Putamen (tissue), 1 donor: ENCODE measurements at places on chromosomes 13 and 19.
A peak's percentile ranks its signal among the peaks of the same experiment; 100 is the strongest.

- no peak for DNase-seq
Measured at GRCh38 chr19:19745496-19746285, 12.8 kb upstream of the ZNF14 start.

GRCh38 chr13:36530050-36530789 lies 97.9 kb downstream of the CCNA1 start:
- DNase-seq = no peak

- DNase-seq = no peak
Measured at GRCh38 chr19:13101590-13102415, 855 bp downstream of the LYL1 start.

DNA sequence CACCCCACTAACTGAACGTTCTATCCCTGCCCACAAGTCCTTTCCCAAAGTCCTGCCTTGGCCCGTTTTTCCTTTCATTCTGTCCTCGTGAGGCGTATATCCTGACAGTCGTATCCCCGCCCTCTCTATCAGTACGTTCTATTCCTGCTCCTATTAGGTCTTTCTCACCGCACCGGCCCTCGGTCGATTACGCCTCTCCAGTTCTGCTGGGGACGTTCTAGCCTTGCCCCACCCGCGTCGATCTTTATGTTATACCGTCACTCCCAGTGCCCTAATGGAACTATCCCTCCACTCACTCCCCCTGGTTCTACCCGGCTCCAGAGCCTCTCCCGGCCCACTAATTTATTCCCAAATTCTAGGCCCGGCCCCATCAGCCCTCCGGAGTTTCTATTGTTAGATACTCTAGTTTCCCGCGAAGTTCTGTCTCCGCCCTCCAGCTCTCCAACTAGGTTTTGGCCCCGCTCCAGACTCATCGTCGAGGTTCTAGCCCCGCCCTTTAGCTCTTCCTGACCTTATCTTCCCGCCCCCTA lies 2.0 kb downstream of the PLAUR start:
- no peak for DNase-seq

DNA sequence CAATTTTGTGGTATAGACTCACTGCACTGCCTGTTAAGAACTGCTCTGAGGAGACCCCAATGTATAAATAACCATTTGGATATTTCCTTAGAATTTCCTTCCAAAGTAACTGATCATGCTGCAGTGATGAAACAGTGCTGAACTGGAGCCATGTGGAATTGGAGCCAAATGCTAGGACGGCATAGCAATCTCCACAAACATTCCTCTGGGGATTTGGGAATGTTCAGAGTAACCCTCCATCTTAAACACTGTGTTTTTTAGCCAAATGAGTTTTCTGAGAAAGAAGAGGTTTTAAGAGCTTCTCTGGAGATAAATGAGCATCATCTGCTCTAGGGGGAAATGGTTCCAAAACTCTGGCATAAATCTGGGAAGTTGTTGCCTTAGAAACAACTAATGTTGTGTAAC lies 98.2 kb downstream of the OLFM4 start:
- no peak for DNase-seq

DNA sequence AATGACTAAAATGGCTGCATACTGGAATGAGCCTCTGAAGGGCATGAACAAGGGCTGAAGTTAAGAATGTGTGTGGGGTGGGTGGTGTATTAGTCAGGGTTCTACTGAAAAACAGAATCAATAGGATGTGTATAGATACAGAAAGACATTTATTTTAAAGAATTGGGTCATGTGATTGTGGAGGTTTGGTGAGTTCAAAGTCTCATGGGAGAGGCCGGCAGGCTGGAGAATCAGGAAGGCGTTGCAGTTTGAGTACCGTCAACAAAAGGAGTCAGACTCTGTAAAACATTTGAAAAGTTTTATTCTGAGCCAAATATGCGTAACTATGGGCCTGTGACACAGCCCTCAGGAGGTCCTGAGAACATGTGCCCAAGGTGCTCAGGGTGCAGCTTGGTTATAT lies 24.5 kb upstream of the CYSLTR2 start:
- DNase-seq = no peak

DNA sequence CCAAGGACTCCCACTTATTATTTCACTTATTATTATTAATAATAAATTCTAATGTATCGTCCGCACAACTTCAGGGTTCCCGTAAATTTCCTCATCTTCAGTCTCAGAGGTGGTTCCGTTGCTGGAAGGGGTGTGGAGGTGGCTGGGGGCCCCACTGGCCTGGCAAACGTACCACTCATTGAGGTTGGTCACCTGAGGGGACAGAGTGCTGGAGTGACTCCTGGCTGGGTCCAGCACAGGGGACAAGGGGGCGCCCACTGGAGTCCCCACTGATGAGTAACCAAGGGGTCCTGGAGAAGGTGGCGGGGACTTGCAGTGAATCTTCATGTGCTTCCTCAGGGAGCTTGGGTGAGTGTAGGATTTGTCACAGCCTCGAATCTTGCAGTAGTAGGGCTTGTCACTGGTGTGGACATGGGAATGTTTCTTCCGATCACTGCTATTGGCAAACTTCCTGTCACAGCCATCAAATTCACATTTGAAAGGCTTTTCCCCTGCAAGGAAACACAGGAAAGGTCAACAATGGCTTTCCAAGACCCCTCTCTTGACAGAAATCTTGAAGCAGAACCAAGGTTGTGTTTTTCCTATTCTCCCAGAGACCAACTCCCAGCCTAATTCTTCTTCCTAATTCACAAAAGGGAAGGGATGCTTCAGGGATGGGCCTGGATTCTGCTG lies 6.1 kb downstream of the ZIC5 start:
- DNase-seq = no peak

GRCh38 chr19:39145180-39145953 lies 19.8 kb downstream of the PAK4 start:
- DNase-seq = peak; percentile 72

GRCh38 chr19:5829567-5830310 lies 9.8 kb downstream of the FUT6 start:
- no peak for DNase-seq

- no peak for DNase-seq
Measured at GRCh38 chr13:80685942-80686341, 345.0 kb upstream of the SPRY2 start.

DNA sequence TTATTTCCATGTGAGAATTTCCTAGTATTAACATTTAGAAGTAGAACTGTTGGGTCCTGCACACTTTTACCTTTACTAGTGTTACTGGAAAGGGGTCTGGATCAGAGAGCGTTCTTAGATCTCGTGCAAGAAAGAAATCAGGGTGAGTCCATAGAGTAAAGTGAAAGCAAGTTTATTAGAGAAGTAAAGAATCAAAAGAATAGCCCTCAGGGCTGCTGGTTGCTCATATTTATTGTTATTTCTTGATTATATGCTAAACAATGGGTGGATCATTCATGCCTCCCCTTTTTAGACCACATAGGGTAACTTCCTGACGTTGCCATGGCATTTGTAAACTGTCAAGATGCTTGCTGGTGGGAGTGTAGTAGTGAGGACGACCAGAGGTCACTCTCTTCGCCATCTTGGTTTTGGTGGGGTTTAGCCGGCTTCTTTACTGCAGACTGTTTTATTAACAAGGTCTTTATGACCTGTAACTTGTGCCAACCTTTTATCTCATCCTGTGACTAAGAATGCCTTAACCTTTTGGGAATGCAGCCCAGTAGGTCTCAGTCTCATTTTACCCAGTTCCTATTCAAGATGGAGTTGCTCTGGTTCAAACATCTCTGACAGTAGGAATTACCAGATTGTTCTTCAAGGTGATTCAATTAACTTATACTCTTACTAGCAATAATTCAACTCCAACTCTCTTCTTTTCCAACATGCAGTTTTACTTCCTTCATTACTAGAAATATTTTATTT lies 27.4 kb downstream of the NDFIP2 start:
- DNase-seq = no peak

- no peak for DNase-seq
Measured at GRCh38 chr13:52830946-52831345, 17.5 kb downstream of the PCDH8 start.

- DNase-seq = no peak
Measured at GRCh38 chr13:49821216-49822009, 28.9 kb upstream of the KPNA3 start.

DNA sequence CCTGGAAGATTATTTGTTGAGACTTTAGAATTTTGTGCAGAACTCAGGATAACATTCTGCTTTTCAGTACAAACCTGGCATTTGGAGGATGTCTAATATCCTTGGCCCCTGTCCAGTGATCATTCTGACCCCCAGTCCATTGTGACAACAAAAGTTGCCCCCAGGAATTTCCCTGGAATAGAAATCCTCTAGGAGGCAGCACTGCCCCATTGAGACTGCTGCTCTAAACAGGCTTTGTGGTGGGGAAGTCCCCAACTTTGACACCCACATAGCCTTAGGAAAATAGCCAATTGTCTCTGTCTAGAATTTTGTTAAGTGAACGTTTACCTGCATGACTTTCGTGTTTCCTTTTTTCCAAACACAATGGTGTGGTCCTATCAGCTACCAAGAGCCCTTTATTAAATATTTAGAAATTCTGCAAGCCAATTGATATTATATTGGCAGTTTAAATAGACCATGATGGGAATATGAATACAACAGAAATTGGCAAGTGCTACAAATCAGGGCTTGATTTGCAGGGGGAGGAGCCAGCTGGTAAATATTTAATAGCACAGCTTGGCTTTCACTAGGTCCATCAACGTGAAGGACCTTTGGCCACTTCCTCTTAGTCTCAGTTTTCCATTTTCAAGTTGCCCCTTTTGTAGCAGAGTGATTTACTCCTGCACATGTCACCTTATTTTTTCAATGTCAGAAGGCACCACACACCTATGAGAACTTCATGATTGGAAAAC lies 451.7 kb downstream of the EFNB2 start:
- peak; percentile 58 for DNase-seq

DNA sequence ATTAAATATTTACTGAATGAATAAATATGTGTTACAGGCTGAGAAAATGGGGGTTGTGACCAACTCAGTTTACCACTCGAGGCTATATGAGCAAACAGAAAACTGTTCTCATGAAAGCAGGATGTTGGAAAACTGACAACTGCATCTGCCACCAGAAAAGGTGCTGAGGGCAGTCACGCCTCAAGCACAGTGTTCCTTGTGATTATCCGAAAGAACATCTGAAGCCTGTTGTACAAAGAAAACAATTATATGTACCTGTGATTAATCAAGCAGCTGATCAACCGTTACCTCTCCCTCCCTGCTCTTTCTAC lies 6.2 kb upstream of the KLK13 start:
- no peak for DNase-seq

GRCh38 chr13:23618341-23618740 lies 48.1 kb downstream of the TNFRSF19 start:
- no peak for DNase-seq

DNA sequence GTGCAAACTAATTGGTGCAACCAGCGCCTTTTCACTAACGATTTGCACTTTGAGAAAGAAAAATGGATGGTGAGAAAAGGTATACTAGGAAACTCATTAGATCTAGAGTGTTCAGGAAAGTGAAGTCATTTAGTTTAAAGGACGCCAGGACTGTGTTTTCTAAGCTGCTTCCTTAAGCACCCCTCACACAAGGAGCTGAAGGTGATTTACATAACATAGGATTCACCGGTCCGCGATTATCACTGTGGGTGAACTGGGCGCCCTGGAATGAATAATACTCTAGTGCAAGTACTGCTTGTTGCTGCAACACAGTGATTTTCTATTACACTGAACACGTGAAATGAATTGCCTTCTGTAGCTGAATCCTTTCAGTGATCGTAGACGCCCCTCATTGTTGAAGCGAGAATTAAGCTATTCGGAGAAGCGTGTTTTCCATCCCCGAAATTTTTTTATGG lies 2.6 kb upstream of the MAB21L1 start:
- no peak for DNase-seq

GRCh38 chr19:3357992-3358688 lies 8.2 kb upstream of the NFIC start:
- DNase-seq = no peak

- DNase-seq = no peak
Measured at GRCh38 chr13:73411067-73411809, 352.4 kb downstream of the KLF5 start.

DNA sequence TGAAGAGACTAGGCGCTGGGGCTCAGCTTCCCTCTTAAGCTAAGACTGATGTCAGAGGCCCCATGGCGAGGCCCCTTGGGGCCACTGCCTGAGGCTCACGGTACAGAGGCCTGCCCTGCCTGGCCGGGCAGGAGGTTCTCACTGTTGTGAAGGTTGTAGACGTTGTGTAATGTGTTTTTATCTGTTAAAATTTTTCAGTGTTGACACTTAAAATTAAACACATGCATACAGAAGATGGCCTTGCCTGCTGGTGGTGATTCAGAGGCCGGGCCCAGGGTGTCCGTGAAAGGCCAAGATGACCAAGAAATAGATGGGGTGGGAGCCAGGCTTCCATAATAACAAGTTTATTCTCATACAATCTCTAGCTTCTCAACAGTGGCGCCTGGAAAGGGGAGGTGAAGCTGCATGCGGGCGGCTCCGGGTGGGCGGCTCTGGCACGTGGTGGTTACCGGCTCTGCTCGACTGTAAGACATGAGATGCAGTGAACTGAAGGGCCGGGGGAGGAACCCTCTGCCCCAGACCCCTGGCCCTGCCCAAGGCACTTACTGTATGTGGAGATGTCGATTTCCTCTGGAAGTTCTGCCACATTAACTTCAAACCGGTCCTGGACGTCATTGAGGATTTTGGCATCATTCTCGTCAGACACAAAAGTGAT lies 10.5 kb downstream of the DDX39A start:
- no peak for DNase-seq

- DNase-seq = no peak
Measured at GRCh38 chr13:102593466-102593865, 3.3 kb upstream of the TPP2 start.

GRCh38 chr19:21023901-21024300 lies 3.4 kb downstream of the ZNF430 start:
- DNase-seq = no peak

DNA sequence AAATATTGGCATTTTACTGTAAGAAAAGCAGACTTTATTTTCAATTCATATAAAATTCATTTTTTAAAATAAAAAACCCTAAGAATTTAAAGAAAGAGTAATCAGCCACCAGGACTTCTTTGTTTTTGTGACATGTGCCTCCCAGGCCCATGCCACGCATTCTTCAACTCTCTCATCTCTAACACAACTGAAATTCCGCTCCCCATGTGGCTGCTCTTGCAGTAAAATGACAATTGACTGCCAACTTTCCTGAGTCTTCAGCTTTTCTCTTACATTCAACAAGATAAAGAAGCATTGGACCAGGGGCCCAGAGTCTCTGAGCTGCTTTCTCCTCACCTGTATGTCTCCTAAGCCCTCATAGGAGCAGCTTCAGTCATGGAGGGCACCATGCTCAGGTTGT lies 372.1 kb downstream of the UQCRFS1 start:
- no peak for DNase-seq

DNA sequence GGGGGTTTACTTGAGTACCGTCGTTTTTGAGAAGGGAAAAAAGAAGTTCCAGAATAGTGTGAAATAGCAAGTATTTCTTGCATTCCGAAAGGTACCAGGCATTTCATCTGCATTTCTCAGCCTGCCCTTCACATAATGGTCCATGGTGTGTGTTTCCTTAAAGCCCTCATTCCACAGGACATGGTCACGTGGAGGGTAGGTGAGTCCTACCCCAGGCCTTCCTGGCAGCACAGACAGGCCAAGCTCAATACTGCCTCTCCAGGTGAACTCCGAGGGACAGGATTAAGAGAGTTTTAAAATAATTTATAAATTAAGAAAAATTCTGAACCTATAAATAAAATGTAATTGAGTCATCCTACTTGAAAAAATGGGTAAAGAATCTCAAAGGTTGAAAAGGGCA lies 64.7 kb downstream of the TNFRSF19 start:
- no peak for DNase-seq

- DNase-seq = no peak
Measured at GRCh38 chr19:907183-907853, 5.7 kb downstream of the R3HDM4 start.

GRCh38 chr19:3658004-3658869 lies 31.6 kb upstream of the CACTIN start:
- DNase-seq = no peak

- no peak for DNase-seq
Measured at GRCh38 chr19:1774989-1775772, 21.9 kb downstream of the ONECUT3 start.
